ENCODE measurements at places on chromosomes 4 and X.

DNA sequence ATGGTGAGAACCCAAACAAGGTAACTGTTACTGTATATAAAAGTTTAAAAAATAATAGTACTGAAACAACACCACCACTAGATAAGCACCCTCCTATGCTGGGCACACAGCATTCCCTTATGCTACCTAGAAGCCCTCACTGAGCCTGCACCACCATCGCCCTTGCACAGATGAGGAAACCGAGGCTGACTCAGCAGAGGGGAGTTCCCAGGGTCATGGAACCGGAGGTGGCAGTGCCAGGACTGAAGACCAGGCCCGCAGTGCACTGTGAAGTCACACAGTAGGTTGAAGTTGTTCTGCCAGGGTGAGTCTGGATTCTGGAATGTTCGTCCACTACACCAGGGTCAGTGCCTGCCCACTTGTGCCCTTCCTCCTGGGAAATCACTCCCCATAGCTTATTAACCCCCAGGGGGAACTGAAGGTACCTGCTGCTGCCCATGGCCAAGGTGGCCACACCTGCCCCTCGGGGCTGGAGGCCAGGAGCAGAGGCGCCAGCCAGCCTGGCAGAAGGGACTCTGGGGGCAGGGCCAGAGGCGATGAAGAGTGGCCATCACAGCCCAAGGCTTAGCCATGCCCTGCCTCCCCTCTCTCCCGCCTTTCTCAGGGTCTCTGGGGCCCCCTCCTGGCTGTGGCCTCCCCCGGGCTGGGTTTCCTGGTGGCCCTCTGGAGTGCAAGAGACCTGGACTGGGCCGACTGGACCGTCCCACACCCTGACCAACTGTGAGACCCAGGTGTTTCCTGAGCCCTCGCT is 15.1 kb upstream of the ABLIM2 start:
- DNase-seq = no peak

DNA sequence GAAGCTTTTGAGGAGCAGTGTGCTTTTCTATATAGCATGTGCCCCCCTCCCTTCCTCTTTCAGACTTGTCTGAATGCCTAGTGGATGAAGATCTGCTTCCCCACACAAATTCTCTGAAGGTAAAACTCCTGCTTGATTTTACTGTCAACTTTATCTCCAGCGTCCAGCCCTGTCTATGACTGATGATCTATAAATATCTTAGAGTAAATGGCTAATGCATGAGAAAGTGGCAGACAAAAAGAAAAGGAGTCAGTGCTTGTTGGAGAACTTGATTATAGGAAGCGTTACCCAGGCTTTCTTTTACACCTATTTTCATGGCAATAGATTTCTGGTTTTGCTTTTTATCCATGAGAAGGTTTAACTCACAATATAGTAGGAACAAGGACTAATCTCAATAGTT is 168.3 kb upstream of the HS3ST1 start:
- DNase-seq = no peak

- DNase-seq = no peak
Observed at GRCh38 chr4:162787120-162787519, 379.6 kb downstream of the NAF1 start.

DNA sequence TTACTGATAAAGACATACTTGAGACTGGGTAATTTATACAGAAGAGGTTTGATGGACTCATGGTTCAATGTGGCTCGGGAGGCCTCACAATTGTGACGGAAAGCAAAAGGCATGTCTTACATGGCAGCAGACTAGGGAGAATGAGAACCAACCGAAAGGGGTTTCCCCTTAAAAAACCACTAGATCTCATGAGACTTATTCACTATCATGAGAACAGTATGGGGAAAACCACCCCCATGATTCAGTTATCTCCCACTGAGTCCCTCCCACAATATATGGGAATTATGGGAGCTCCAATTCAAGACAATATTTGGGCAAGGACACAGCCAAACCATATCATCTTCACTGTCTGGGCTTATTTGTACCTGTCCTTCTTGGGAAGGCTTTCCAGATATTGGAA is 22.8 kb upstream of the MUC7 start:
- no peak for DNase-seq

DNA sequence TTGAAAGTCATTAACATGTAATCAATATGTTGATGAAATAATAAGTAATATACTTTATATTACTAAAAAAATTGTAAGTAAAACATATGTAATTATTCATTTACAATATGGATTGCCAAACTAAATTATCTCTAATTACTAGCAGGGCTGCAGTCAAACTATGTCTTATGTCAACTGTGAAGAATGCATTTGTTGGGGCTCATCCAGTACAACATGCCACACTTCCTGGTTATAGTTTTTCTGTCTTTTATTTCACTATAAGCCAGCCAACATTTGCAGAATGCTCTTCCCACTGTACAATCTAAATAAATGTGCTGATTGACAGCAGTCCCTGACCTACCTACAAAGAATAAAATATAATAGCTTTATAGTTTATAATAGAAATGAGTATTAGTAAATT is 975.4 kb upstream of the NDST4 start:
- DNase-seq = no peak

- DNase-seq = no peak
Observed at GRCh38 chr4:143082701-143083100, 102.0 kb upstream of the USP38 start.

DNA sequence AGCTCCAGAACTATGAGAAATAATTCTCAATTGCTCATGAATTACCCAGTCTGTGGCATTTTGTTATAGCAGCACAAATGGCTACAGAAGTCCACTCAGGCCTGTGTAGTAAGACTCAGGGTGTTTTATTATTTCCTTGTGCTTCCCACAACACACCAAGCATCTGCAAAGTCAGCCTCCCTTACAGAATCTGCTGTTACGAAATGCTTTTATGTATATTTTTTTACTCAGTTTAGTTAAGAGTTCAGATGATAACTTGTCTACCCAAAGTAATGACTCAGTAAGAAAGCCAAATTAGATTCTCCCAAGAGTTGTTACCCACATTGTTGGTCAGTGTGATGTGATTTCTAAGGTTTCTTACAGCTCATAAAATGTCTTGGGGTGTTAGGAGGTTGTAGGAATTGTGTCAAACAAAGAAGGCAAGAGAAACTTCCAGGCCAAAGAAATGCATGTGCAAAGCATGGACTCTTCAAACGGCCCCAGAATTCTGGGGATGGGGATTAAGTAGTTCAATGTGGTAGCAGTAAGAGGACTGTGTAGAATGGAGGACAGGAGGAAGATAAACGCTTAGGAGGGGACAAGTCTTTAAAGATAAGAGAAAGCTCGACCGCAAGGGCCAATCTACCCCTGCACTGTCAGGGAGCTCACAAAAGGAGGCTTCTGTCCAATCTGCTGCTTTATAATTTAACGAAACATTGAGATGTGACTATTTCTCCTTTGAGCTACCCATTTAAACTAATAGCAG is 35.4 kb upstream of the TMEM184C start:
- no peak for DNase-seq

DNA sequence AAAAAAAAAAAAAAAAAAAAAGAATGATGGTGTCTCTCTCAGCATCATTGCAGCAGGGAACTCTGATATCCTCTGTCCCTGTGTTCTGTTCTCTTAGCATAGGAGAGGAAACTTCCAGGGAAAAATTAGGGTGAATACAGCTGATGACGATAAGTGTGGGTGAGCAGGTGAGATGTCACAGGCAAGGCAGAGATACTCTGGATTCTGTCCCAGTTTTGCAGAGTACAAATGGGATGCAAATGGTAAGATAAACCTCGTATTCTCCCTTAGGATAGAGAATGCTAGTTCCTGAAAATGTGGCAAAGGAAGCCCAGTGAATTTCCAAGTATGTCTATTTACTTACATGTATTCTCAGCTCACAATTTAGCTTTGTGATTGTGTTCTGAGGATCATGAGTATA is 671.6 kb upstream of the BOD1L1 start:
- no peak for DNase-seq

DNA sequence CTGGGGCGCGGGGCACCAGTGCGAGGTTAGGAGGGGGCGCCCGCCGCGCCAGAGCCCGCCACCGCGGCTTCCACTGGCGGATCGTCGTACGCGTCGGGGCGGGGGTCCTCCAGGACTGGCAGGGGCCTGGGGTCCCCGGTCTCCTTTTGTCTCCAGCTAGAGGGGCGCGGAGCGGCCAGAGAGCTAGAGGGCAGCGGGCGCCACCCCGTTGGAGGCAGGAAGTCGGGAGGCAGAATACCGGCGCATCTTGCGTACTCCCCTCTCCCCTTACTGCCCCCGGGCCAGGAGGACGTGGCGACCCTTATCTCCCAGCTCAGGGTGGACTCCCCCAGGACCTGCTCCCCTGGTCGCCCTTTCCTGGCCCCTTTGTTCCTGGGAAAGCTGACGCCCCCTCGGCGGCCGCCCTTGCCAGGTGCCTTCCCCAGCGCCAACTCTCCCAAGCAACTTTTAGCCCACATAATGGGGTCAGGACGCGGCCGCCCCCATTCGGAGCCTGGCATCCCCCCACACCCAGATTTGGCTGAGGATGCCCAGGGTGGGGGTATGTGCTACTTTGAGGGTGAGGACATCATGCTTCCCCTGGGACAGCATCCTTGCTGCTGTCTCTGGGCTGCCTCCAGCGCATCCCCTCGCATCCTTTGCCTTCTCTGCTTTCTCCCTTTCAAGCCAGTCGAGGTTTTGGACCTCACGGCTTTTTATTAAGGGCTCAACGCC is 933 bp downstream of the CNKSR2 start:
- no peak for DNase-seq

DNA sequence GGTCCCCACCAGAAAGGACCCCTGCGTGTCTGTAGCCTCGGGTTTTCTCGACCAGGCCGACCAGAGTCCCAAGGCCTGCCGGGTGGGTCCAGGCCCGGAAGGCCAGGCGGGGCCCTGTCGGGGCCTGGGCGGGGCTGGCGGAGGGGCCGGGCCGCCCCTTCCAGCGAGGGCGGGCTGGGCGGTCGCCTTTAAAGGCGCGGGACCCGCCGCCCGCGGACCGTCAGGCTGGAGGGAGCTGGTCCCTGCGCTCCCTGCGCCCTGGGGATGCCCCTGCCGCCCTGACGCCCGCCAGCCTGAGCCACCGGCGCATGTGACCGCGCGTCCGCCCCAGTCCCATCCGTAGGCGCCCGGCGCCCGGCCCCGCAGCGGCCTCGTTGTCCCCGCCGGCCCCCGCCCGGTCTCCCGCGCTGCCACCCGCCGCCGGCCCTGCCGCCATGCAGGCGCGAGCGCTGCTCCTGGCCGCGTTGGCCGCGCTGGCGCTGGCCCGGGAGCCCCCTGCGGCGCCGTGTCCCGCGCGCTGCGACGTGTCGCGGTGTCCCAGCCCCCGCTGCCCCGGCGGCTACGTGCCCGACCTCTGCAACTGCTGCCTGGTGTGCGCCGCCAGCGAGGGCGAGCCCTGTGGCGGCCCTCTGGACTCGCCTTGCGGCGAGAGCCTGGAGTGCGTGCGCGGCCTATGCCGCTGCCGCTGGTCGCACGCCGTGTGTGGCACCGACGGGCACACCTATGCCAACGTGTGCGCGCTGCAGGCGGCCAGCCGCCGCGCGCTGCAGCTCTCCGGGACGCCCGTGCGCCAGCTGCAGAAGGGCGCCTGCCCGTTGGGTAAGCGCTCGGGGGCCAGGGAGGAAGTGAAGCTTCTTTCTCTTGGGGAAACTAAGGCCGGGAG is at the start of gene HTRA3:
HTRA3 (plus strand) TSS at position 220 of the 883 bp plus-strand sequence; CDS start at position 435, 215 bp downstream.
- no peak for DNase-seq

DNA sequence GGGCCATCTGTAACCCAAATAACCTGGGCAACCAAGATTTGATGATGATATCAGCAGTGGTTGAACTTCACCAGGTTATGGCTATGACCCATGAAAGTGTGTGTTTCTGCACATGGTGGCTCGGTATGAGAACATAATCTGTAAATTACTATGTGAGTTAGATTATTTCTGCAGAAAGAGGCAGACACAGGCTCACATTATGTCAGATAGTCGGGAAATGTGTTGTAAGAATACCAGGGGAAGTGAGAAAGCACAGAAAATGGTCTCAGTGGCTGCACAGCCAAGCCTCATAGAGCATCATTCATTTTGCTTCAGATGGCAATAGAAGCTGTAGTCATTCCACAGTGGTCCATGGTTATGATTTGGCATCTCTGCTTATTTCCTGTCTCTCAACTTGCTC is 63.0 kb upstream of the RBPJ start:
- DNase-seq = no peak

DNA sequence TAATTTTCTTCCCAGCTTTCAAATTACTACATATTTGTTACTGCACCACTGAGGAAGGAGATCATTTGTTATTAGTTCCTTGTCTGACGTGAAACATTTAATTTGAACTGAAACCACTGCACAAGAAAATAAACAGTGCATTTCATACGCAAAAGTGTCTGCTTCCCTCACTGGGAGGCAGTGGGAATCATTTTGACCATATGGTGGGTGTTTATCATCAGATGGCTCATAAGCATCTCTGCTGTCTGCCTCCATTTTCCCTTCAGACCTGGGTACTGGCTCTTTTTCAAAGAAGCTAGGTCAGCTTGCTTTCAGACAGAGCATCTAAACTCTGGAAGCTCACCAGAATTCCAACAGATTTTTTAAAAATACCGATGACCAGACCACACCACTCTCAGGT is 135.2 kb downstream of the PCDH19 start:
- no peak for DNase-seq

DNA sequence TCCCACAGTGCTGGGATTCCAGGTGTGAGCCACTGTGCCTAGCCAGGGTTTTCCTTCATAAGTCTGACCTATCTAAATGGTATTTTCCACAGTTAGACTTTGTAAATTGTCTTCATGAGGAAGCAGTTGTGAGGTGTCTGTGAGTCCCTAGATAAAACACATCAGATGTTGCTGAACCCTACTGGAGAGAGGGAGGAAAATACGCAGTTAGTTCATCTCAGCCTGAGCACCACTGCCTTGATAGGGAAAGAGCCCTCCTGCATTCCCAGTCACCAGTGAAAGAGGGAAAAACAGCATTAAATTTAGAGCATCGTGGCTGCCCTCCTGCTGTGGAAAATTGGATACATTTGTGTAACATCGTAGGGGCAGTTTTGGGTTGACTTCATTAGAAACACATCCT is 31.7 kb upstream of the CLDN34 start:
- no peak for DNase-seq

DNA sequence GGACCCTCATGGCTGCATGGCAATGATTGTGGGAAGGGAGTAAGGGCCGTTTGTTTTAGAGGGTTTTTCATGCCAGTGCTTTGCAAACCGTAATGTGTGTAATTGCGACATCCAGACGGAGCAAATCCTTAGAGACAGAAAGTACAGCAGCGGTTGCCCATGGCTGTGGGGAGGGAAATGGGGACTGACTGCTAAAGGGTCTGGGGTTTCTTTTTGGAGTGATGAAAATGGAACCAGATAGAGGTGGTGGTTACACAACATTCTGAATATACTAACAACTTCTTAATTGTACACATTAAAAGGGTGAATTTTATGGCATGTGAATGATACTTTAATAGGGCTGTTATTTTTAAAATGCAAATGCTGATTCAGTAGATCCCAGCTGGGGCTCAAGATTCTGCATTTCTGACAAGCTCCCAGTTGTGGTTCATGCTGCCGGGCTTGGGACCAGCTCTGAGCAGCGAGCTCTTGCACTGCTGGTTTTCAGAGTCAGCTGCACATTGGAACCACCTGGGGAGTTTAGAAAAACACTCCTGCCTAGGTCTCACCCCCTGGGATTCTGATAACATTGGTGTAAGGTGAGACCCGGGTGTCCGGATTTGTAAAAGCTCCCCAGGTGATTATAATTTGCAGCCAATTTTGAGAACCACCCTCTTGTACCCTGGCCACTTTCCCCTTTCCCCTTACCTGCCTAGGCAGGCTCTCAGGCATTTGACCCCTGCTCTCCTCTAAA is 47.7 kb downstream of the PRPS1 start:
- no peak for DNase-seq

All from stimulated activated CD4-positive, alpha-beta T cell treated with anti-CD3 and anti-CD28 coated beads, Interleukin-15, amount 100 ng/mL, for 48 hours (primary cell).